HEK293T (cell line): ENCODE measurements at places on chromosomes 1 and 21.

GRCh38 chr1:225735252-225736149 is 42.1 kb upstream of the SRP9 start:
- DNase-seq = no peak

- DNase-seq = no peak
Observed at GRCh38 chr1:57800376-57800775, 376.5 kb upstream of the DAB1 start.

- no peak for DNase-seq
Observed at GRCh38 chr1:55088413-55088812, 49.1 kb downstream of the PCSK9 start.

- DNase-seq = no peak
Observed at GRCh38 chr1:208855403-208855802, 611.2 kb upstream of the PLXNA2 start.

DNA sequence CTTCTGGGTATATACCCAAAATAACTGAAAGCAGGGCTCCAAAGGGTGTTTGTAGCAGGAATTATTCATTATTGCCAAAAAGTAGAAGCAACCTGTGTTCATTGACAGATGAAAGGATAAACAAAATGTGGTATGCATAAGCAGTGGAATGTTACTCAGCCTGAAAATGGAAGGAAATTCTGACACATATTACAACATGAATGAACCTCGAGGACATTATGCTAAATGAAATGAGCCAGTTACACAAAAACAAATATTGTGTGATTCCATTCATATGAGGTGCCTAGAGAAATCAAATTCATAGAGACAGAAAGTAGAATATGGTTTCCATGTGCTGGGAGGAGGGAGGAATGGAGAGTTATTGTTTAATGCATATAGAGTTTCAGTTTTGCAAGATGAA is 86.3 kb upstream of the ARTN start:
- DNase-seq = no peak
